ENCODE measurements at places on chromosomes 7 and 10.

- no peak for DNase-seq
These were observed 851.5 kb upstream of the COBL start for GRCh38 chr7:52168085-52168484.

- no peak for DNase-seq
These were observed 21.6 kb downstream of the HIP1 start for GRCh38 chr7:75716992-75717626.

- DNase-seq: no peak
These were observed 125.0 kb upstream of the FOXK1 start for GRCh38 chr7:4556868-4557793.

DNA sequence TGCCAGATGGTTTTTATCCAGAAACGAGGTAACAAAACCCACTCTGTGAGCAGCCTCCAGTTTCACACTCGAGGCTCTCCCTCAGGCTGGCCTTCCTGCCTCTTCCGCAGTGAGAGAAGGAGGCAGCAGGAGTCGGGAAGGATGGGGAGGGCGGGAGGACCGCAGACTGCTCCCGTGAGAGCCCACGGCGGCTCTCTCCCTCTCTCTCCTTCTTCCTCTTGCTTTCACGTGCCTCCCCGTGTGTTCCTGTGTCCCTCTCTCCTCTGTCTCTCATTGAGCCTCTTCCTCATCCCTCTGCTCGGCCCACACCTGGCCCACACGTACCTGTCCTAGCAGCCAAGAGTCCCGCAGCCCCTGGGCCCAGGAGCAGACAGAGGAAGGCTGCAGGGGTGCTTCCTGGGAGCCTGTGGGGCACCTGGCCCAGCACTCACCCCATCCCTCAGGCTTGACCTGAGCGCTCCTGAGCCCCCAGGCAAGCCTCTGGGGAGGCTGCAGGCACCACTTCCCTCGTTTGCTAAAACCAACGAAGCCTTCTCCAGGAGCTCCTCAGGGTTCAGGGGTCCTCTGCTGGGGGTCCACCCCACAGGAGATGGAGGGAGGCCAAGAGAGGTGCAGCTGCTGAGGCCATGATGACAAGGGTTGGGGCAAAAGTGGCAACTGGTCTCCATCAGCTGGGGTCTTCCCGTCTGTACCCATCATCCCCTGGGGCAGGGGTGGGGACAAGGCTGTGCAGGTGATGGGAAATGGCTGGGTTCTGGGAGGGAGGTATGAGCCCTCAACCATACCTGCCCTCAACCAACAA, 13.6 kb downstream of the SPOCK2 start:
- peak; percentile 33 for DNase-seq

GRCh38 chr7:47340517-47340916, 241.4 kb downstream of the TNS3 start:
- DNase-seq: no peak

GRCh38 chr10:117754770-117755658, 212.5 kb downstream of the EMX2 start:
- no peak for DNase-seq

- DNase-seq: no peak
These were observed 152.4 kb downstream of the KIF20B start for GRCh38 chr10:89853781-89854191.

GRCh38 chr7:102189756-102190155, 96.9 kb upstream of the SH2B2 start:
- DNase-seq: no peak

- no peak for DNase-seq
These were observed 192.3 kb downstream of the DNAJC1 start for GRCh38 chr10:21811245-21811585.

- DNase-seq: no peak
These were observed 75.0 kb downstream of the VPS50 start for GRCh38 chr7:93307131-93307660.

- DNase-seq: no peak
These were observed 129.3 kb upstream of the BET1 start for GRCh38 chr7:94133460-94133859.

- DNase-seq: no peak
These were observed 9.6 kb downstream of the TRIM56 start for GRCh38 chr7:101094791-101095375.

GRCh38 chr10:126843299-126843934, 61.8 kb upstream of the DOCK1 start:
- no peak for DNase-seq

- no peak for DNase-seq
These were observed 46.5 kb upstream of the MSMB start for GRCh38 chr10:46092524-46093081.

GRCh38 chr10:23319835-23320234, 24.8 kb downstream of the C10orf67 start:
- DNase-seq: no peak

Data from NCI-H1694 treated with DMSO at 0.1 percent for 48 hours (cell line).